ENCODE measurements at places on chromosomes 1 and 21.

GRCh38 chr1:33310702-33311101, 10.2 kb downstream of the A3GALT2 start:
- no peak for DNase-seq

DNA sequence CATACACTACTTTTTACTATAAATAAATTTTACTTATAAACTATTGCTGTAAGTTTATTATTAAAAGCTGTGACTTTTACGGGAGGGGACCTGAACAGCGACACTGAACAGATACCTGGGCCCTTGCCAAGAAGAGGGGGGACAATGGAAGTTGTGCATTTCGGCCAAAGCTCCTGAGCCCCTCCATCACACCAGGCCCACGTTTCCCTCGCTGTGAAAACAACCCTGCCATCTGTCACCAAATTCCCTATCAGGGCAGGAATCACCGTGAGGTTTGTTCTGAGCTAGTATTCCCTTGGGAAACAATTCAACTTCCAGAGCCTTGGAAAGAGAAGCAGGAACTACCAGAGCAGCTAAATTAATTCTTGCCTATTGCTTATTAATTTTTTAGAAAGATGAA, 37.0 kb downstream of the VTCN1 start:
- no peak for DNase-seq

DNA sequence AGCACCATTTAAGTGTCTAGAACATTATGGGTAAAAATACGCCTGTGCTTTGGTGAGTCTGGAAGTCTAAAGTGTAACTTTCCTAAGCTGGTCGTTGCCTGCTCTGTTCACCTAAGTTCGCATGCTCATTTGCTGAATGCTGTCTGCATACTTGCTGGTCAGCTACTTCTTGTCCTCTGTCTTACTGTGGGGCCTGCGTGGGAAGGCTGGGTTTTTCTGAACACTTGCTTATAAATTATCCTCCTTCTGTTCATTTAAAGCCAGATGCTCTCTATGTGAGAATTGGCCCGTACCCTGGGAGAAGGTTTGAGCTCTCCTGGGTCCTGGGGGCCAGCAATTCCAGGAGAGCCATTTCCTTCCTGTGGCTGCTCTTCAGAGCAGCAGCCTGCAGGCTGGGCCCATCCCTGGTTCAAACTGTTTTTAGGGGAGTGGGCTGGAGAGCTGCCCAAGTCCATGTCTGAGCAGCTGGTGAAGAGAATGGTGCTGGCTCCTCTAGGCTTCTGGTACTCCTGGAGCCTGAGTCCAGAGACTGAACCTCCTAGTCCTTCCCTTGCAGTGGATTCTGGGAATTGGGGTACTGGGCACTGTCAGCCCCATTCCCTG, 75.7 kb downstream of the GALNT2 start:
- no peak for DNase-seq

DNA sequence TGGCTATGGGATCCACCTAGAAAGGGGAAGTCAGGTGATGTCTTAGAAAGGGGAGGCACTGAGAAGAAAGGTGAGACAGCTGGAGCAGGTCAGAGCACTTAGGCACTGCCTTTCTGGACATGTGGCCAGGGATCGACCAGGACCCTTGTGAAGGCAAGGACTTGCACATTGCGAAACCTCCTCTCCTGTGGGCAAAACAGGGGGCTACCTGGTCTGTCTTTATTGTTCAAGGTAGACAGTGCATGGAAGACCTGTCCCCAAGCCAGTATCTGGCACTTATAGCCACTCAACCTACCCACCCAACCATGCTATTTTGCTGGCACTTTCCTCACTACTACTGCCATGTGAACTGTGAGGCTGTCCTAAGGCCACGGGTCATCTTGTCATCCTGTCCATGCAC, 67.2 kb downstream of the NAV1 start:
- no peak for DNase-seq

DNA sequence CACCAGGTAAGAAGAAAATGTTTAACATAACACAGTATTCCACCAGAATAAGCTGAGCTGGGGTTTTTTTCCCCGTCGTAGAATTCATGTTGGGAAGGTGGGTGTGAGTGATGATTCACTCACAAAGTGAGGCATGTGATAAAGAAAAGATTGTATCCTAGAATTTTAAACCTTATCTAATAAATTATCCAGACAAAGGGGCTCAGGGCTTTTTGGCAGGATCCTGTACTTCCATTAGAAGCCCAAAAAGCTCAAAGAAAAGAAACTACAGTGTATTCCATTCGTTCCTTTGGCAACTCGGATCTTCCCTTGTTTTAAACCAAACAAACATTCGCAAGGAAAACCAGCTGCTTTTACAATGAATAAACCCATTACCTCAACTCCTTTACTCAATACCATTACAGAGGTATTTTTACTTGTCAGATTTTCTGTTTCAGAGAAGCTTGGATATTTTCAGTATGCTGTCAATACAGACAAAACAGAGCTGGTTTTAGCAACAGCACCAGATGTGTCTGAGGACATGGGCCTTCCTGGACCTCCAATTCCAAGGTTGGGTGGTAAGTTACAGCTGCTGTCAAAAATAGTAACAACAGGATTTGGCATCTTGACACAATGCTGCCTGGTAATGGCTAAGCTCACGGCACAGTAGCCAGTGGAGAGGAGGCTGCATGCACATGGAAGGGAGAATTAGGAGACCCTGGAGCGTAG, 159.9 kb upstream of the RUNX1 start:
- DNase-seq = no peak
